ENCODE measurements at places on chromosomes 1 and 21. TPM values are rescaled to one million over a fixed set of nuclear protein-coding genes. Genes with fewer than 3 reads are reported as not detected.

- DNase-seq, result peak; percentile 80
Observed at GRCh38 chr21:33948096-33948950, 32.7 kb upstream of the ATP5PO start.

Gene MECR
- polyA plus RNA-seq, result 42.6 TPM

Gene SMYD3
- polyA plus RNA-seq, result 23.3 TPM

Gene TBX15
- polyA plus RNA-seq, result not detected

- no peak for DNase-seq
Observed at GRCh38 chr21:46557469-46557868, 47.4 kb downstream of the S100B start.

DNA sequence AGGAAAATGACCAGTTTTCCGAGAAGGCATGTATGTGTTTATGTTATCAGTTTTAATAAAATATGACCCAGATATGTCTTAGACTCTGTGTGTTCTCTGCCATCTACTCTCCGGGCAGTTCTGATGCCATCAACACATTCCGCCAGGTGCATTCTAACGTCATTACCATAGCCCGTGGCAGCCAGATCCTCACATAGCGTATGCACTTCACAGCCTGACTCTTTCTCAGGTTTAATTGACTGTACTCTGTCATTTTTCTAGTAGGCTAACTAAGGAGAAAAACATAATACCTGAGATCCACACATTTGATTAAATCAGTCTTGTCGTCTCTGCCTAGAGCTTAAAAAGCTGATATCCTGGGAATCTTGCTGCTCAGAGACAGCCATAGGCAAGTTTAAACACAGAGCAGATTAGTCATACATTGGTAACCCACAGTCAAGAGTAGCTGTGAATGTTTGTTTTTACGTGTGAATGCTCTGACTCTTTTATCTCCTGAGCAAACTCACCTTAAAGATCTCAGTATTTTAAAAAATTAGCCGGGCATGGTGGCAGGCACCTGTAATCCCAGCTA is 175.9 kb downstream of the GREM2 start:
- no peak for DNase-seq

DNA sequence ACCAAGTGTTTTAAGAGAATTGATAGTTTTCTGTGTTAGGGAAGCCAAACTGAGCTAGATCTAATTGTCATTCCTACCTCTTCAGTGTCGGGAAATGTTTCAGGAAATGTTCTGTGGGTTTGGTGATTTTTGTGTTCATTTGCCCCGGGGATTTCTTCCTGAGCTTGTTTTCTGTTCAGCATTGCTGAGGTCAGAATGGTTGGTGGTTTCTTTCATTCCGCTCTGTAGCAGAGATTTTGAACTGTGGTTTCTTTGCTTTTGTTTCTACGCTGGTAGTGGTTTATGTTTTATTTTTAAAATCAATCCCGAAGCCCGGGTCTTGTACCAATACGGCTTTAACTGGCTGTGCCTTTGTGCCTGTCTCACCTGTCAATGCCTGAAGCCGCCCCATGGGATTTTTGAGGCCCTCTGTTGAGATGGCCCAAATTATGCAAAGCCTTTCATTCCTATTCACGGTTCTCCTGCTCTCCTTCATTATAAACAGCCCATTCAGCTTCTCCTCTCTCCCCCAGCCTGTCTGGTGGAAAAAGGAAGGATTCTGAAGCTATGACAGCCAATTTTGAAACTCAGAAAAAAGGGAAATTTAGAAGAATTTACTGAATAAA is 417.2 kb upstream of the KAZN start:
- DNase-seq, result no peak

Gene INKA2
- 3.5 TPM for polyA plus RNA-seq

All from kidney (tissue), 22 donors.